Mesothelial cell of epicardium (in vitro differentiated cells): ENCODE measurements at places on chromosomes 16 and 17. TPM values are rescaled to one million over a fixed set of nuclear protein-coding genes. Genes with fewer than 3 reads are reported as not detected.

DNA sequence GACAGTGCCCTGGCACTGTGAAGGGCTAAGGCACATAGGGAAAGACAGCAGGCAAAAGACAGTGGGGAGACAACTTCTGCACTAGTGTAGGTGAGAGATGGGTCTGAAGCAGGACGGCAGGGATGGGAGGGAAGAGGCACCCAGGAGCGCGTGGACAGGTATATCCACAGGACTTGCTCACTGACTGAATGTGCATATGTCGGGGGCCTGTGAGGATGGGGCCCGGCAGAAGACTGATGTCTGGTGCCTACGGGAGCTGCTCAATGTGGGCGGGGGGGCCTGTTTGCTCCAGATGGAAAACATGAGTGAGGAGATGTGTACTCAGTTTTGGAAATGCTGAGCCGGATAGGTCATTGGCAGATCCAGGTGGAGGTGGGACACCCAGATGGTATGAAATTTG, 47.3 kb upstream of the PMFBP1 start:
- peaks cover 8% of the 10 kb centered on the region for H3K36me3 ChIP-seq
- peaks cover 3% of the 10 kb centered on the region for H3K27me3 ChIP-seq
- DNase-seq = no peak
- H3K27ac ChIP-seq = no peak overlapping the region
- H3K4me3 ChIP-seq = no peak overlapping the region
- H3K4me1 ChIP-seq = peaks cover 4% of the 10 kb centered on the region

- H3K4me1 ChIP-seq = peaks cover 13% of the 10 kb centered on the region
- H3K36me3 ChIP-seq = no peaks in the 10 kb centered on the region
- no peak overlapping the region for H3K27ac ChIP-seq
- peaks cover 36% of the 10 kb centered on the region for H3K27me3 ChIP-seq
- no peak overlapping the region for H3K4me3 ChIP-seq
Measured at GRCh38 chr17:6498356-6498755, 54.1 kb downstream of the PIMREG start.

DNA sequence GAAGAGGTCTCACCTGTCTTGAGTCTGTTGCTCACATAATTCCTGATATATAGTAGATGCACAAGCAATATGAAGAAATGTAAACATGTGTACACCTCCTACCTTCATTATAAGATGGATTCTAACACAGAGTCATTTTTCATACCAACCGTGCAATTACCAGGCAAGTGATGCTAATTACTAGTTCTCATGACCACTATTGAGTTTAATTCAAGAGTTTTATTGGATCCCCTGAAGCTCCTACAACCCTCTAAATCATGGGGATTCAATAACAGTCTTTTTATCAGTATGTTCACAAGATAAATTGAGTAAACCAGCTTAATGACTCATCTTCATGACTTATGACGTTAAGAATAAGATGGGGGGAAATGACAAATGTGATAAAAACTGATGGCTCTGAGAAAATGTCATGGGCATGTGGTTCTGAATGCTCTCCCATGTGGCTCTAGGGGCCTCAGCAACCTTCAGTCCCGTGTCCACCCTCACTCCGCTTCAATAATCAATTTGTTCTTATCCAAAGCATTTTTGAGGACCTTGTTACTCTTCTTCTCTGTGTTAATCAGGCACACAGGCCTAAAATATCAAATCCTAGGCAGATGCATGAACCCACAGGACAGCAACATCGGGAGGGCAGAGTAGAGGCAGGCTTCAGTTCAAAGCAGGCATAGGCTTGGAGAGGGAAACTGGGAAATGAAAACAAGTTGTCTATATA, 42.8 kb downstream of the PRAC1 start:
- H3K4me1 ChIP-seq = peaks cover 3% of the 10 kb centered on the region
- peaks cover 31% of the 10 kb centered on the region for H3K27me3 ChIP-seq
- no peaks in the 10 kb centered on the region for H3K36me3 ChIP-seq
- no peak overlapping the region for H3K4me3 ChIP-seq
- DNase-seq = no peak

GRCh38 chr17:74394275-74394950, 27.1 kb downstream of the GPR142 start:
- H3K27me3 ChIP-seq = no peaks in the 10 kb centered on the region
- H3K27ac ChIP-seq = no peak overlapping the region
- DNase-seq = no peak
- no peak overlapping the region for H3K4me3 ChIP-seq
- H3K36me3 ChIP-seq = no peaks in the 10 kb centered on the region
- peaks cover 15% of the 10 kb centered on the region for H3K4me1 ChIP-seq

NOG gene
- total RNA-seq = 13.2 to 13.7 TPM (median 13.4 TPM) in 3 replicates

TMUB2 gene
- 35.7 to 39.0 TPM (median 37.0 TPM) in 3 replicates for total RNA-seq
